ENCODE measurements at places on chromosomes 13 and 19. TPM values are rescaled to one million over a fixed set of nuclear protein-coding genes. Genes with fewer than 3 reads are reported as not detected.

- DNase-seq, result no peak
- H3K27ac ChIP-seq, result no peak overlapping the region
- H3K27me3 ChIP-seq, result no peaks in the 10 kb centered on the region
- H3K4me1 ChIP-seq, result peaks cover 45% of the 10 kb centered on the region
Measured at GRCh38 chr19:13078897-13079541, 23.6 kb downstream of the LYL1 start.

DNA sequence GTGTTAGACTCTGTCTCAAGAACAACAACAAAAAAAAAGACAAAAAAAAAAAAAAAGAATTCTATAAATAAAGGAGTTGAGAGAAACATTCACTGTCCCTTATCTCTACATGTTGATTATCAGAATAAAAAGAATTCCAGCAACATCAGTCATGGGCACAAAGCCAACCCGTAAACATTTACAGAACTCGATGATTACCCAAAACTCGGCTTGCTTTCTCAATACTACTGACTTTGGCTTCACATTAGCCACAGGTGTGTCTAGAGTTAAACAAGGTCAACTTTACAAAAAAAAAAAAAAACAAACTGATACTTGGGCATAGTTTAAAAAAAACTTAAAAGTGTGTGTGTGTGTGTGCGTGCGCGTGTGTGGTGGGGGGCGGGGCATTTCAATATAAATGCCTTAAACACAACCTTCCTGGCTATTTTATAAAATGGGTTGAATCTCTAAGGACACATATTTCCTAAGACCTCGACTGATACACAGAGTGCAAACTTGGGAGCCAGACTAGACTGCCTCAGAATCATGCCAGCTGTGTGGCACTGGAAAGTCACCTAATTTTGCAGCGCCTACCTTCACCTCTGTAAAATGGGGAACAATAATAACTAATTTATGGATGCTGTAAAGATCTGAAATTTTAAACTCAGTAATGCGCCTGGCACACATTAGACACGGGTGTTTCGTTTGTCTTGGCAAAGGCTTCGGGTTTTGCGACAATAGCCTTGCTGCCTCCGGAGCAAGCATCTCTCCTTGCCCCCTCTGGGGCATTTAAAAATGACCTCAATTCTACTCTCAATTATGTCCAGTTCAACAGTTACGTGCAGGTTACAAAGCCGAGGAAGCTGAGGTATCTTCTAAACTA is 922 bp downstream of the EBPL start:
- peaks cover 9% of the 10 kb centered on the region for H3K36me3 ChIP-seq
- H3K4me3 ChIP-seq, result peak overlapping the region; percentile 87
- no peaks in the 10 kb centered on the region for H3K27me3 ChIP-seq
- DNase-seq, result no peak
- H3K4me1 ChIP-seq, result peaks cover 15% of the 10 kb centered on the region

GRCh38 chr13:49315756-49316482 is 68.2 kb downstream of the CDADC1 start:
- peaks cover 4% of the 10 kb centered on the region for H3K36me3 ChIP-seq
- no peak overlapping the region for H3K27ac ChIP-seq
- no peak overlapping the region for H3K4me3 ChIP-seq
- DNase-seq, result no peak
- H3K4me1 ChIP-seq, result peaks cover 22% of the 10 kb centered on the region
- H3K27me3 ChIP-seq, result no peaks in the 10 kb centered on the region

- H3K36me3 ChIP-seq, result no peaks in the 10 kb centered on the region
- peaks cover 39% of the 10 kb centered on the region for H3K27me3 ChIP-seq
- H3K4me1 ChIP-seq, result no peaks in the 10 kb centered on the region
- DNase-seq, result no peak
Measured at GRCh38 chr13:102091231-102091630, 310.6 kb downstream of the FGF14 start.

Gene PSG4
- total RNA-seq, result not detected

GRCh38 chr13:31166591-31166990 is 4.9 kb upstream of the HSPH1 start:
- H3K27ac ChIP-seq, result no peak overlapping the region
- no peak overlapping the region for H3K4me3 ChIP-seq
- no peak for DNase-seq
- peaks cover 14% of the 10 kb centered on the region for H3K4me1 ChIP-seq
- H3K36me3 ChIP-seq, result no peaks in the 10 kb centered on the region
- no peaks in the 10 kb centered on the region for H3K27me3 ChIP-seq

DNA sequence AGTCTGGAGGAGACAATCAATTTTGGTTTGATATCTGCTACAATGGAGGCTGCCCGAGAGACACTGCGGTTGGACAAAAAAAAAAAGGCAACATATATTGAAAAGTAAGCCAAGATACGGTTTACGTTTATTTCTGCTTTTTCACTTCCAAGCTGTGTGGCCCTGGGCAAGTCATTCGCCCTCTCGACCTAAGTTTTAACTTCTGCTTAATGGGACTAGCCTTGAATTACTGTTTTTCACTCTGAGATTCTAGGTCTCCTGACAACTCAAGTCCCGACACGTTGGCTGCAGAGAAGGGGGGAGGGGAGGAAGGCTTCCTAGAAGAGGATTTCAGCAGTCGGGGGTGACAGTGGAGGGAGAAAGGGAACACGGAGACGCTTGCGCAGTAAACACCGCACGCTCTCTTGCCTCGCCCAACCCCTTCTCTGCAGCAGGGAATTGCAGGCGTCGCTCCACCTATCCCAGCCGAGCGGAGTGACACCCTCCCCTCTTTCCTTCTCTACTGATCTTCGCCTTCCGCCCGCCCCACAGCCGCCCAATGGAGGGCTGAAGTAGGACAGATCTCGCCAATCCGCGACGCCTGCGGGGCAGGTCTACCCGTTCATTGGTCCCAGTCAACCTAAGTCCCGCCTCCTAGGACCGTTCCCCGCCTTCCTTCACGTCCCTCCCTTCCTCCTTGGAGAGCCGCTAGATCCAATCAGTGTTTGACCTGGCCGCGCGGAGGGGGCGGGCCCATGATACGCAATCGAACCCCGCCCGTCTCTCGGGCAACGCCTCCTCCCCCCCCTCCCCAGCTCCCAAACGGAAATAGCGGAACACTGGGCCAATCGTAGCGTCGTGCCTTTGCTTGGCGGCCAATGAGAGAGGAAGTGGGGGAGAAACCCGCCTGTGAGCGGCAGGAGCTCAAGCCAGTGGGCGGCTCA is 533 bp upstream of the AP2A1 start:
- H3K4me1 ChIP-seq, result peaks cover 43% of the 10 kb centered on the region
- DNase-seq, result peak; percentile 100
- peak overlapping the region; percentile 100 for H3K27ac ChIP-seq
- H3K36me3 ChIP-seq, result peaks cover 2% of the 10 kb centered on the region

GRCh38 chr13:78323848-78324247 is 279.5 kb downstream of the POU4F1 start:
- H3K36me3 ChIP-seq, result no peaks in the 10 kb centered on the region
- no peaks in the 10 kb centered on the region for H3K4me1 ChIP-seq
- H3K27me3 ChIP-seq, result no peaks in the 10 kb centered on the region
- no peak overlapping the region for H3K27ac ChIP-seq
- no peak overlapping the region for H3K4me3 ChIP-seq
- no peak for DNase-seq

DNA sequence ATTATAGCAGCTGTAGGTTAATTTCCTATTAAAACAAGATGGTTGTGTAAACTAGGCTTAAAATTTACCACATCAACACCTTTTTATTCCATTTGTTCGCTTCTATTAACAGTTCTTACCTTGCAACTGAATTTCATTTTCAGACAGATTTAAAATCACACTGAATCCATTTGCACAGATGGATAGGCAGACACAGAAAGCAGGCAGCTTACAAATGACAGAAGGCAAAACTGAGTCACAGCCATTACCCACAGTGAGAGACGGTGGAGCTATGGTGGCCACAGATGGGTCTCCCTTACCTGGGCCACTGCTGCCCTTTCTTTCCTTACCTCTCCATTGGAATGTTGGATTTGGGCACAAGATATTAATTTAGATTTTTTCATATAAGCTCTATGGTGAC is 1567.8 kb upstream of the SLC10A2 start:
- no peak for DNase-seq
- no peak overlapping the region for H3K27ac ChIP-seq
- no peaks in the 10 kb centered on the region for H3K36me3 ChIP-seq

- DNase-seq, result no peak
- peak overlapping the region; percentile 59 for H3K27ac ChIP-seq
- H3K4me3 ChIP-seq, result peak overlapping the region; percentile 79
Measured at GRCh38 chr19:5686326-5686646, 3.8 kb upstream of the RPL36 start.

Gene SPC24
- total RNA-seq, result 13.5 TPM

GRCh38 chr19:48637948-48638830 is 1.0 kb upstream of the DBP start:
- H3K4me3 ChIP-seq, result peak overlapping the region; percentile 96
- no peaks in the 10 kb centered on the region for H3K36me3 ChIP-seq
- H3K4me1 ChIP-seq, result peaks cover 45% of the 10 kb centered on the region
- peak overlapping the region; percentile 100 for H3K27ac ChIP-seq

DNA sequence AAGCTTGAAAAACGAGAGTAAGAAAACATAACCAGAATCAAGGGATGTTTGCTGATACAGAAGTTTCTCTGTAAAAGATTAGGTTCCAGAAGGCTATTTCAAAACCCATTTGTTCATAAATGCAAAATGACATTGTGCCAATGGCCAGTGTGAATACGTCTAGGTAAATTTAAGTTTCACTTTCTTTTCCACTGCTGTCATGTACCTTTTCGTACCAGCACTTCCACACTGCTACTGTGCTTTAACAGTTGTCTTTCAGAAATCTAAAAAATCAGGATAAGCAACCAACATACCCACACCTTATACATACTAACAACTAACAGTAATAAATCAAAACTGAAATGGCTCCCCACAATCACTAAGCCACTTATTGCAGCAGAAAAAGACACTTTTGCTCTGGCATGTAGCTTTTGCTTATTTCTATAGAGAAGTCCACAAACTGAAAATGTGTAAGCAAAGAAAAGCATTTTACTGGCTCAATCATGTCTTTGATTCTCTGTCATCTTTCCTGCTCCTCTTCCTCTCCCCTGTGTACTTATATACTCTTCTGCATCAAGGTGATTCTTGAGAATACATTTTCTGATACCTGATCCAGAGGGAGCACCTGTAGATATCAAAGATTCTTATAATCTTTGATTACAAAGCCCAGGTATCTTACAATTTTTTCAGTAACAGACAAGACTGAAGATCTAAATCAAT is 34.3 kb downstream of the ELF1 start:
- no peak for DNase-seq
- H3K36me3 ChIP-seq, result peaks cover 4% of the 10 kb centered on the region
- no peaks in the 10 kb centered on the region for H3K27me3 ChIP-seq
- peak overlapping the region; percentile 51 for H3K4me3 ChIP-seq
- H3K27ac ChIP-seq, result peak overlapping the region; percentile 70
- peaks cover 50% of the 10 kb centered on the region for H3K4me1 ChIP-seq

DNA sequence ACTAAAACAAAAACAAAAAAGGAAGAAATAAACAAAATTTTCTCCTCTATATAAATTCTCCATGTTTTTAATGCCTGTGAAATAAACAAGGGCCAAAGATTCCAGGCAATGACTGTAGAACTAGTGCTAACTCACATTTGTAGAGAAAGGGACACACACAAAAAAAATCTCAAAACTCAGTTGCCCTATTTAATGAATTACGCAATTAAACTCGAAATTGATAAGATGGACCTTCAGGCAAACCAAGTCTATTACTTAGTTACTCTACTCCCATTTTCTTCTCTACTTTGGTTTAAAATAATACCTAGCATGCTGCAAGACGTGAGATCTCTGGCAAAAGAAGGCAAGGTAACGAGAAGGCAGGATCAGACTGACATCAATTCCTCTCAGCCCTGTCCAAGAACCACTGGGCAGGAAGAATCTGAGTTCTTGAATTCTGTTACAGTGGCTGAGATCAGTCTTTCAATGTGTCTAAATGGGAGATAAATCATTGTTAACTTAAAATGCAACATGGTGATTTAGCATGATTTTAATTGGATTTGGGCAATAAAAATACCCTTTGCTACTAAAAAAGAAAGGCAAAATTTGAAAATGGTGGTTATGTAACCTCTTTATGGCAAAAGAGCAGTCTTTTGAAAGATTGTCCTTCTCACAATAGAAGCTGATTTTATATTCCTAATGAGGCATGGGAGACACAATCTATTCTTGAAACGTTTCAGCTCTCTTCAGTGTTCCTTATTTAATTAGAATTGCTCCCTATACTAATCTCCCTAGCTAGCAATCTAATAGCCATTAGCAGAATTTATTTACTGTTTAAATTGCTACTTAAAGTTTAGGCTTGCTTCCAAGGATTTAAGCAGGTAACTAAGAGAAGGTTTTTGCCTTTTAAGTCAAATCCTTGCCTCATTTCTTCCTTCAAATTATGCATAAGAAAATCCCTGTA is 25.9 kb downstream of the SPRY2 start:
- no peak overlapping the region for H3K27ac ChIP-seq
- H3K36me3 ChIP-seq, result peaks cover 9% of the 10 kb centered on the region
- H3K4me3 ChIP-seq, result no peak overlapping the region
- no peaks in the 10 kb centered on the region for H3K27me3 ChIP-seq
- DNase-seq, result no peak
- H3K4me1 ChIP-seq, result peaks cover 28% of the 10 kb centered on the region

DNA sequence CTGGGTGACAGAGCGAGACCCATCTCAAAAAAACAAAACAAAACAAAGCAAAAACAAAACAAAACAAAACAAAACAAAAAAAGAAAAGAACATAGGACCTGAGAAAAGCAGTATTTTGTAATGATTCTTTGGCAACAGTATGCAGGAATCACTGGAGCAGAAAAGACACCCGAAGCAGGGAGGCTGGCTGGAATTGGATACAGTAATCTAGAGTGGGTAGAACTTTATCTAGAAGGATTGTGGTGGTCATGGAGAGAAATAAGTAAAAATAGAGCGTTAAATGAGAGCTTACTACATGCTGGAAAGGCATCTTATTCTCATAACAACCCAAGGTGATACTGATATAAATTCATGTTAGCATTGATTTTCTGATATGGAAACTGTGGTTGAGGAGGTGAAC is 51.2 kb downstream of the KLF5 start:
- no peak overlapping the region for H3K27ac ChIP-seq
- no peak overlapping the region for H3K4me3 ChIP-seq
- H3K4me1 ChIP-seq, result no peaks in the 10 kb centered on the region
- peaks cover 2% of the 10 kb centered on the region for H3K27me3 ChIP-seq

GRCh38 chr19:16506961-16507360 is 10.8 kb downstream of the C19orf44 start:
- H3K27me3 ChIP-seq, result no peaks in the 10 kb centered on the region
- no peak for DNase-seq
- no peak overlapping the region for H3K4me3 ChIP-seq
- no peak overlapping the region for H3K27ac ChIP-seq
- H3K4me1 ChIP-seq, result no peaks in the 10 kb centered on the region

GRCh38 chr13:40653527-40654318 is 12.7 kb downstream of the FOXO1 start:
- no peak for DNase-seq
- no peaks in the 10 kb centered on the region for H3K27me3 ChIP-seq
- peaks cover 40% of the 10 kb centered on the region for H3K4me1 ChIP-seq
